ENCODE measurements at places on chromosomes 6 and 20.
A peak's percentile ranks its signal among the peaks of the same experiment; 100 is the strongest.

DNA sequence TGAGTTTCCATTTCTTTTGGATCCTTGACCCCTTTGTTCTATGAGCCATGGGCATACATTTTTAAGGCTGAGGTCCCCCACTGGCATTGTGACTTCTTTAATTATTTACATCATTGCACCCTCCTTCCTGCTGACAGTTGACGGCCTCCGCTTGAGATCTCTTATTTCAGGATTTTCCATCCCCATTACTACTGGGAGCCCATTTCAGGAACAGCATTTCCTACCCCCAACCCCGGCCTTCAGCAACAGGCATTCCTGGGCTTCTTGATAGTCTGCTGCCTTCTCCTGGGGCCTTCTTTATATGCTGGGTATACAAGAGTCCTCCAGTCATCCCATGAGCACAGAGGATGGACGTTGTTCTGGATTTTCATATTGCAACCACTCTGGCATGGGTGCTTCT lies 3.8 kb downstream of the ULBP1 start:
- DNase-seq = no peak

DNA sequence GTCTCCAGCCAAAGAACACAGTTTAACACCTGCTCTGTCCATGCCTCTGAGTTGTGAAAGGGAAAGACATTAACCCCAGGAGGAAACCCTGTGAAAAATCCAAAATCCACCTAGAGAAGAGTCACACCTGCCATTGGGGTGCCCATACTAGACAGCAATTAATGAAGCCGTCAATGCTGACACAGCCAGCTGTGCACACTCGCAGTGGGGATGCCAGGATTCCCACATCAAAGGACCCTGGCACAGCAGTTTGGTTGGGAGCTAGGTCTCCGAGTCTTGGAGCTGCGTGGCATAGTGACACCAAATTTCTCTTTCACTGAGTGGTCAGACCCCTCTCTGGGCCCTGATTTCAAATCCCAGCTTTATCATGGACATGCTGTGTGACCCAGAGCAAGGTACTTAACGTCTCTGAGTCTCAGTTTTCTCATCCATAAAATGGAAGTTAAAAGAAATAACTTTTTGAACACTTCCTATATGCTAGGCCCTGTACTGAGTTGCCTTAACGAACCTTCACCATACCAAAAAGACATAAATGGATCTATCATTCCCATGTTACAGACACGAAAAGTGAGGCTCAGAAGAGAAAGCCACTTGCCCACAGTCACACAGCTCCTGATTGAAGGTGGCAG lies 30.8 kb downstream of the BPIFB1 start:
- DNase-seq = no peak

DNA sequence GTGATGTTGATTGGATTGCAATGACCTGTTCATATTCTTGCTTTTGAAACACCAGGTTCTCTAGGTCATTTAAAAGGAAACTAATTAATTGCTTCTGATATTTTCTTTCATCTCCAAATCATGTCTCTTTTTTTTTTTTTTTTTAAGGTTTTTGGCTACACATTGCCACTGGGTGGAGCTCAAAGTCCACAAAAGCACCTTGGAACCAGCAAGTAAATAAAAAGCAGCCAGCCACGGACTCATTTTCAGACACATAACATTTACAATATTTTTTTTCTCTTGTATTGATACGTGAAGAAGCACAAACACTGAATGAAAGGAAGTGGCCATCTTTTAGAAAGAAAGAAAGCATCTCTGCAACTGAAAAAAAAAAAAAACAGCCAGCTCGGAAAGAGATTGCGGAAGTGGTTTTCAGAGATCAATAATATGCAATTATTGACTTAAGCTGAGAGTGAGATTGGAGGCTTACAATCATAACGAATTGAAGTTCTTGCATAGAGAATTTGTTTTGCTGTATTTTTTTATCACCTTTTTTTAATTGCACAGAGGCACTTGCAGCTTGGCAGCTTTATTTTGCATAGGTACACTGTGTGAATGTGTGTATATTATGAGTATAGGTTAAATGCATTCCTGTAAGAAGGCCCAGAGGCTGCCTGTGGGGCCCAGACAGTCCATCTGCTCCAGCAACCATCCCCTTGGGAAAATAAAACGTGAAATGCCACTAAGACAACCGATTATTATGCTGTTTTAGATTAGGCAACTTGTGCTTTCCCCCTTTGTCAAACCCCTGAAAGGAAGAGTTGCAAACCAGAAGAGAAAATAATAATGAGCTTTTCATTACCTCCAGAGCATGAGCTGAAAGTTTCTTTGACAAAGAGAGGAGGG lies 28.2 kb downstream of the CGA start:
- peak; percentile 60 for DNase-seq

- no peak for DNase-seq
These were observed 122.6 kb upstream of the ID4 start for GRCh38 chr6:19714434-19715166.

GRCh38 chr6:113642001-113642713 lies 215.0 kb upstream of the MARCKS start:
- no peak for DNase-seq

GRCh38 chr6:37417393-37417792 lies 15.6 kb upstream of the CMTR1 start:
- DNase-seq = no peak

DNA sequence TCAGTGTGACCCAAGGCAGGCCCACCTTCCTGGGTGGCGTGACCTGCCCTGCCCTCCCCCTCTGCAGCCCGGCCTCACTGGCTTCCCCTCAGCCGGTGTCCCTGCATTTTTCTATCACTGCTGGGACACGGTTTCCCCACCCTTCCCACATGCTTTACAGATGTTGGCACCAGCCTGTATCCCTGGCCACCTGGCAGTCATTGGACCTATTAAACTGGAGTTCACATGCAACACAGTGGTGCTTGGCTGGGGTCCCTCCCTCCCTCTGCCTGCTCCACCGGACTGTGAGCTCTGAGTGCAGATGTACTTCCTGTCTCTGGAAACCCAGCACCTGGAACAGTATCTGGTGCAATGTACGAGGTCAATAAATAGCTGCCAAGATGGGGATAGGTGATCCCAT lies 25.5 kb upstream of the STX16 start:
- DNase-seq = no peak

- DNase-seq = peak; percentile 4
These were observed 157.0 kb downstream of the SOX4 start for GRCh38 chr6:21750575-21750974.

DNA sequence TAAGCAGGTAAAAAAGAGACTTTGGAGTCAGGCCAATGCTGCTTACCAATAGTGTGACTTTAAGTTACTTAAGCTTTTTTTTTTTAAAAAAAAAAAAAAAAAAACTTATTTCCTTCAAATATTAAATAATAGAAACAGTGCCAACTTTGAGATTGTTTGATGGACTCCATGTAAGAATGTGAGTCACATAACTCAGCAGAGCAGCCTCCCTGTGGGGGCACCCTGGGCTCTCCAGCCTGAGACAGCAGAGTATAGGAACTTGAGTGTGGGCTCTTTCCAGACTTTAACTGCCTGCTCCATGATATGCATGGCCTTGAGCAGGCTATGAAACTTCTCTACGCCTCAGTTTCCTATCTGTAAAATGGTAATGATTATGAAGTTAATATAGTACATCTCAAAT lies 113.3 kb upstream of the SAMD5 start:
- no peak for DNase-seq

DNA sequence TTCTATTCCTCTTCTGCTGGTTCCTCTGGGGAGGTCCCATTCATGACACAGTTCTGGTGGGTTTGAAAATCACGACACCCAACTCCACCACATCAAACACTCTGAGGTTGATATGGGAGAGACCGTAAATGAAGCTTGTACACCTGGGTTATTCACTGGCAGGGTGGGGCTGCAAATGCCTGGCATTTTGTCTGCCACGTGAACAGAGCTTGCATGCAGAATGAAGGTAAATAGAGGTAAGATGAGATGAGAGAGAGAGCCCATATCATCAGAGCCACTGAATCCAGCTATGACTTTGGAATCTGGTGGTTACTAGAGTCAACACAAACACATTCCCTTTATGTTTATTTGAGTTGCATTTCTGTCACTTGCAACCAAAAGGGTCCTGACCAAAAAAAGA lies 97.4 kb downstream of the BANF2 start:
- no peak for DNase-seq

- no peak for DNase-seq
These were observed 173.2 kb downstream of the CDH26 start for GRCh38 chr20:60131375-60131774.

GRCh38 chr6:45988635-45989034 lies 27.0 kb downstream of the CLIC5 start:
- DNase-seq = no peak

DNA sequence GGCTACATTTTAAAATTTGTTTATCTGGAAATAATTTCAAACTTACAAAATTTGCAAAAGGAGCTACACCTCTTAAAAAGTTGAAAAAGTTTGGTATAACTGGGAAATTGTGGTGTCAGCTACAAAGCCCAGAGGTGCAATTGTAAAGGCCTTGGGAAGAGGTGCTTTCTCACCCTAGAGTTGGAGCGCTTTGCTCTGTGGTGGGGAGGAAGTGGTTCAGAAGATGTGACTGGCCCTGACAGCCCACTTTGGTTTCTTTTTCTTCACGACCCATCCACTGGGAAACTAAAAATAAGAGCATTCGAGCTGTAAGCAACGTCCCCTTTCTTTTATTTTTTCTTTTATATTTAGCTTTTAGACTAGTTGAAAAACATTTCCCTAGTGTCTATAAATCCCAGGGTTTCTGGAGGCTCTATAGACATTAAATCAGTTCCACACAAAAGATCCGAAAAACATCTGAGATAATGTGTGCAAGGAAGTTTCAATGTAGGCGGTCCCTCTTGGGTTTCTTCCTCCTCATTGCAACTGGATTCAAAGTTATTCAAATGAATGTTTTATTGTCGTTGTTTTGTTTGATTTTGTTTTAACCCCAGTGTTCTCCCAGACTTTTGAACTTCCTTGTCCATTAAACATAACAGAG lies 397.8 kb downstream of the KIF16B start:
- DNase-seq = no peak

- DNase-seq = no peak
These were observed 128.7 kb downstream of the LY86 start for GRCh38 chr6:6716998-6717763.

GRCh38 chr6:79030511-79030910 lies 47.5 kb downstream of the PHIP start:
- no peak for DNase-seq

GRCh38 chr6:87945181-87945580 lies 102.5 kb upstream of the SPACA1 start:
- no peak for DNase-seq

- DNase-seq = no peak
These were observed at the start of gene SLPI for GRCh38 chr20:45254383-45255262. SLPI (minus strand) TSS chr20:45254564; CDS start chr20:45254543, 21 bp downstream.

DNA sequence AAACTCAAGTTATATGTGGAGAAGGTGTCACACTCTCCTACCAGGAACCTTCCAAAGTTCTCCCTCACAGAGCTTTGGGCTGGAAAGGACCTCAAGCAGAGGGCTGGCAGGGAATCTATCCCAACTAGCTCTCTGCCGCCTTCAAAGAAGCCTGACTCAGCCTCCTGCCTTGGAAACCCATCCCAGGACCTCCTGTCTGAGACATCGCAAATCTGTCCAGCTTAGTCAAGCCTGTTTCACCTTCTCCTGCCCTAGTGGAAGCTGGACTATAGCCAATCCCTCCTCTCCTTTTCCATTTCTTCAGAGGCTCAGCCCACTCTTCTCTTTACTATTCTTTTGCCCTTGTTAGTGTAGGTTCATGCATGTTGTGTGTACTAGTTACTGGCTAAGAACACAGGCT lies 48.2 kb upstream of the FOXP4 start:
- DNase-seq = no peak

- DNase-seq = no peak
These were observed 506.6 kb downstream of the RNF144B start for GRCh38 chr6:18893540-18894269.

- DNase-seq = no peak
These were observed 11.7 kb upstream of the BLCAP start for GRCh38 chr20:37539424-37539823.

- no peak for DNase-seq
These were observed 373.2 kb upstream of the MANEA start for GRCh38 chr6:95204178-95204577.

- no peak for DNase-seq
These were observed 61.6 kb upstream of the SNX9 start for GRCh38 chr6:157761331-157761921.

GRCh38 chr6:127291495-127291894 lies 24.8 kb downstream of the RNF146 start:
- DNase-seq = no peak

DNA sequence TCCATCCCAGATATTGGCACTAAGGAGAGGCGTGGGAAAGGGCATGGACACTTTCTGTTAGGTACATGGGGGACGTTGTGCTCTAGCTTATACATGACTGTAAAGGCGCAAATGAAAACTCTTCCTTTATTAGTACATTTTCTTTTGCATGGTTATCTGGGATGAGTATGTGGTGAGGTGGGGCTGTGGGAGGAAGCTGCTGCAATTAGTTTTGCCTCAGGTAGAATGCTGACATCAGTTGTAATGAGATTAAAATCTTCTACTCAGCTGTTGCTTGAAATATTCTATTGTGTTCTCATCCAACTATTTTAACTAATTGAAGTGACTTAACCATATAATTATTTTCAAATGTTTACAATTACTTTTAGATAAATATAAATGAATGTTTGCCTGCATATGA lies 218.3 kb upstream of the FLRT3 start:
- DNase-seq = no peak

GRCh38 chr20:2778602-2779321 lies 21.7 kb downstream of the CPXM1 start:
- no peak for DNase-seq

DNA sequence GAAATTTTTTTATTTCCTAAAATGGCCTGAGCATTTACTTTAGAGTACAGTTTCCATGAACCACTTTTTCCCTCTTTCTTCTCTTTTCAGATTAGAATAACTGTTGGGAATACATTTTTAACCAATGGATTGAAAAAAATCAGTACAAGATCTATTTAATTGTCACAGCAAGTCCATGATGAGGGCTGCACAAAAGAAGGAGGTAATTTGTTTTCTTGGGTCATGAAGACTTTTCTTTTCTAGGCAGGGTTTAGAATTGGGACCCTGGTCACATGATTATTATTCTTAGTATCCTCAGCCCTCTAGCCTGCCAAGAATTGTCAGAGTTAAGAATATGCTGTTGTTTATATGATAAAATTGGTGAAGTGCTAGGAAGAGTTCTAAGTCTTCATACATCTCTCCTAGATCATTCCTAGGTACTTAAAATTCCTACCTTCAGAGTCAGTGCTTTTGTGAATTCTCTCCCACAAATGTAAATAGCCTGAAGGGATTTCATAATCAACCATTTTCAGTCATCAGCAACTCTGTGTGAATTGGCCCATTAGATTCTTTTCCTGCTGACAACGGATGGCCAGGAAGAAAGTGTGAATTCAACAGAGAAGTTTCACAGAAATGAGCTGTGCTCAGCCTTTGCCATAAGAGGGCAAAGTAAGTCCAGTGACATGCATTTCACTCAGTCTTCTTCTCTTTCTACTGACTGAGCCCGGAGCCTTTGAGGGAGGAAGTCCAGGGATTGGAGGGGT lies 32.4 kb upstream of the TPBG start:
- no peak for DNase-seq

GRCh38 chr6:99485395-99485773 lies 29.8 kb downstream of the USP45 start:
- no peak for DNase-seq

GRCh38 chr6:49764571-49765236 lies 20.5 kb upstream of the CRISP3 start:
- DNase-seq = no peak
